ENCODE measurements at places on chromosomes 1 and 21.

DNA sequence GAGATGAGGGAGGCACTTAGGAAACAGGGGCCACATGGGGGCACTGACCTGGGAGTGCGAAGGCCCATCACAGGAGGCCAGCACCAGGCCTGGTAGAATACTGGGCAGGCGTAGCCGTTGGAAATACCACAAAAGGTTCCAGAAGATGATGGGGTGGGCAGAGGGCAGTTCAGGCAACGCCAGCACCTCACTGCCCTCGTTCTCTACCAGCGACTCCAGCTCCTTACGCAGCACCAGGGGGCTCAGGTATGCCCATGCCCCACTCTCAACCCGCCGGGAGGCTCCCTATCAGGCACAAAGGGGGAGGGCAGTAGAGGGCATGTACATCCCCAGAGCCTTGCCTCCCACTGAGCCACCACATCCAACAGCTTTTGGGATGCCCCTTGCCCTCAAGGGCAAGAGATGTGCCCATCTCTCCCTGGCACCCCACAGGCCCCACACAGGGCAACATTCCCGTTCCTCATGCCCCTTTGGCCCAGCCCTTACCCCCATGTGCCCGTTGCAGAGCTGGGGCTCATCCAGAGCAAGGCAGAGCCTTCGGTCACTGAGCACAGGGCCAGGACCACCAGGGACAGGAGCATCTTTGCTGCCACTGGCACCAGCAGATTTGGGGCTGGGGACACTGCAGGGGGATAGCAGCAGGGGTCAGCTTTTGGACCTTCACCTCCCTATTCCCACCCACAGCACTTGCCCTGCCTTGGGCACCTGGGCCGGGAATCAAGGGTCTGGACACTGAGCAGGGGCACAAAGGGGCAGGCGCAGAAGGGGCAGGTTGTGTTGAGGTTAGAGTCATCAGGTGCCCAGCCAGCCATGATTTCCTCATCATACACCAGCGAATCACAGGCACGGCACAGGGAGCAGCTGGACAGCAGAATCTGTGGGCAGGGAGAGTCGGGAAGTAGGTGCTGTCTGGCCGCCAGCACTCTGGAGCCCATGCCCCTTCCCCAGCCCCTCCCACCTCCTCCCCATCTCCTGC lies 9.7 kb upstream of the GATAD2B start:
- no peak overlapping the region for H3K4me3 ChIP-seq
- H3K4me1 ChIP-seq = no peaks in the 10 kb centered on the region
- DNase-seq = peak; percentile 23
- no peak overlapping the region for H3K27ac ChIP-seq
- no peaks in the 10 kb centered on the region for H3K36me3 ChIP-seq

- peak overlapping the region; percentile 67 for H3K27ac ChIP-seq
- peaks cover 6% of the 10 kb centered on the region for H3K4me1 ChIP-seq
- DNase-seq = peak; percentile 65
- H3K27me3 ChIP-seq = no peaks in the 10 kb centered on the region
- H3K36me3 ChIP-seq = no peaks in the 10 kb centered on the region
- H3K4me3 ChIP-seq = peak overlapping the region; percentile 64
These were observed 893 bp downstream of the RCC2 start for GRCh38 chr1:17438318-17439249.

- no peak for DNase-seq
- no peak overlapping the region for H3K27ac ChIP-seq
- H3K4me1 ChIP-seq = peaks cover 7% of the 10 kb centered on the region
- no peaks in the 10 kb centered on the region for H3K36me3 ChIP-seq
- H3K27me3 ChIP-seq = no peaks in the 10 kb centered on the region
These were observed 353.9 kb downstream of the LMO4 start for GRCh38 chr1:87682565-87682964.

DNA sequence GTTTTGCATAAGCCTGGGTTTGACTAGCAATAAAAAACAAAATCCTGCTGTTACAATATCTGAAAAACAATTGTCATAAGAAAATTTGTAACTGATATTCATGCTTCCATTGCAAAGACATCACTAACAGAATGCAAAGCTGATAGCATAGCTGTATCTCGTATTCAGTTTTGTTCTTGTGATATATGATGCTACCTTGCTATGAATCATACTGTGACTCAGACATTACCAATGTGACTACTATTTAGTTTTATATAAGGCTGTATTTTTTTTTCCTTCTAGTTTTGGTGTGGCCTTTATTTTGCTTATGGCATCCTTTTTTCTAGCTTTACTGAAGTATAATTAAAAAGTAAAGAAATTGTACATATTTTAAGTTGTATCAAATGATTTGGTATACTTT lies 1381.8 kb downstream of the MRPL39 start:
- no peaks in the 10 kb centered on the region for H3K4me1 ChIP-seq
- DNase-seq = no peak
- no peaks in the 10 kb centered on the region for H3K36me3 ChIP-seq
- H3K27me3 ChIP-seq = no peaks in the 10 kb centered on the region

- H3K27me3 ChIP-seq = no peaks in the 10 kb centered on the region
- no peaks in the 10 kb centered on the region for H3K36me3 ChIP-seq
- DNase-seq = no peak
- H3K27ac ChIP-seq = no peak overlapping the region
- H3K4me1 ChIP-seq = no peaks in the 10 kb centered on the region
- H3K4me3 ChIP-seq = no peak overlapping the region
These were observed 22.4 kb downstream of the SMYD2 start for GRCh38 chr1:214303141-214303930.

DNA sequence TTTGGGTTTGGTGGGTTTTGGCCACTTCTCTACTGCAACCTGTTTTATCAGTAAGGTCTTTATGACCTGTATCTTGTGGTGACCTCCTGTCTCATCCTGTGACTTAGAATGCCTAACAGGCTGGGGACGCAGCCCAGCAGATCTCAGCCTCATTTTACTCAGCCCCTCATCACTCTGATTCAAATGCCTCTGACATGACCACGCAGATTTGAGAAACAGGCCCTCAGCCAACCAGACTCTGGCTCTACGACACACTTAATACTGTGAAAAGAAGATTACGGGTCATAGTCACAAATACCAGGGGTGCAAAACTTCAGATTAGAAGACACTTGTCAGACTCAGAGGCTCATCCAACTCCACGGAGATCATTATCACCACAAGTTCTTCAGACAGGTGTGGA lies 28.3 kb upstream of the KIF26B start:
- peaks cover 2% of the 10 kb centered on the region for H3K4me1 ChIP-seq
- DNase-seq = no peak
- no peaks in the 10 kb centered on the region for H3K36me3 ChIP-seq

DNA sequence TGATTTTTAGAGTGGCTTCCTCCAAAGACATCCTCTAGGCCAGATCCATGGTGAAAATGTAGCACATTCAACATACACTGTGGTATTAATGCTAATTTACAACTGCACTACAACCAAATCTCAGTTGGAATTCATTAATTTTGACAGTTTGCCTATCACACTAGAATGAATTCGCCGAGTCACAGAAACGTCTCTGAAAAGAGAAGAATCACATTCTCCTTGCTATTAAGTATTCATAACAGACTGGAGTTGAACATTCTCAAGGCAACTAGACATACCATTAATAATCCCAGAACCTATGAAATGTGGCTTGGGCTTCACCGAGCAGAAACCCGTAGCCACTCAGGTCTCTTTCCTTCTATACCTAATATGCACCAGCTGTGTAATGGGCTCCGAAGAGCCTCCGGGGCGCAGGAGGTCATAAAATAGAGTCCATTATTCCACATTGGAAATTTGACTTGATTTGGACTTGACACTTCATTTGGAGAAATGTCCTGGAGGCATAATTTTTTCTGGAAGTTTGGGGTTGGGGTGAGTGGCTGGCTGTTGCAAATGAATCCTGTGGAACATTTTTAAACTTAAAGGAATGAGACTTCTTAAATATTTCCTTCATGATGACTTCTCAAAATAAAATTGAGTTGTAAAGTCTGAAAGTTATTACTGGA lies 117.1 kb downstream of the DSCAM start:
- H3K27me3 ChIP-seq = no peaks in the 10 kb centered on the region
- no peaks in the 10 kb centered on the region for H3K36me3 ChIP-seq
- no peak overlapping the region for H3K27ac ChIP-seq
- H3K4me3 ChIP-seq = no peak overlapping the region

DNA sequence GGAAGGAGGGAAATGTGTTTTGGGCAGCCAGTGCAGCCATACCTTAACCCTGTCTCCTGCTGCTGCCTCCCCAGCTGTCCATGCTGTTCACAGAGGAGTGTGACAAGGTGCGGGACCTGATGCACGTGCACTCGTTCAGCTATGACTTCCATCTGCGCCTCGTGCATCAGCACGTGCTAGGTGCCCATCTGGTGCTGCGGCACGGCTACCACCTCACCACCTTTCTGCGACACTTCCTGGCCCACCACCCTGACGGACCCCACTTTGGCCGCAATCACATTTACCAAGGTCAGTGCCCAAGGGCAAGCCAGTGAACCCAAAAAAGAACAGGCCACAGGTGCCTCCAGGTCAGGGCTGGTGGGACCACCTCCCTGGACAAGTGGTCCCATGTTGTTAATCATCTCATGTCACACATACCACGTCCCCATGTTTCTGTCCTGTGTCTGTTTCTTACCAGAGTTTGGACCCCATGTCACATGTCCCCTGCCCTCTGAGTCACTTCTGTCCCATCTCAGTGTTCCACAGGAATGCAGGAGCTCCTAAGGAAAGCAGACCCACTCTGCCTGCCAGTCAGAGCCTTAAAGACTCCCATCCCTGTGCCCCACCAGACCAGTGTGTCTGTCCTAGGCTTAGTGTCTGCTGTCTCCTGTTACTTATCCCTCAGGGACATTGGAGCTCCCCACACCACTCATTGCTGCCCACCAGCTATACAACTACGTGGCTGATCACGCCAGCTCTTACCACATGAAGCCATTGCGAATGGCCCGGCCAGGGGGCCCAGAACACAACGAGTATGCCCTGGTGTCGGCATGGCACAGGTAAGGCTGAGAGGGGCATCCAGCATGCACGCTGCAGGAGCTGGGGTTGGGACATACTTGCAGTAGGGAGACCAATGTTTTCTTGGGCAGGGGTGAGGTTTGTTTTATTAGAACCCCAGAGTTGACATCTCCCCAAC lies 6.6 kb downstream of the HYI start:
- no peak overlapping the region for H3K27ac ChIP-seq
- H3K4me1 ChIP-seq = no peaks in the 10 kb centered on the region
- DNase-seq = peak; percentile 7

DNA sequence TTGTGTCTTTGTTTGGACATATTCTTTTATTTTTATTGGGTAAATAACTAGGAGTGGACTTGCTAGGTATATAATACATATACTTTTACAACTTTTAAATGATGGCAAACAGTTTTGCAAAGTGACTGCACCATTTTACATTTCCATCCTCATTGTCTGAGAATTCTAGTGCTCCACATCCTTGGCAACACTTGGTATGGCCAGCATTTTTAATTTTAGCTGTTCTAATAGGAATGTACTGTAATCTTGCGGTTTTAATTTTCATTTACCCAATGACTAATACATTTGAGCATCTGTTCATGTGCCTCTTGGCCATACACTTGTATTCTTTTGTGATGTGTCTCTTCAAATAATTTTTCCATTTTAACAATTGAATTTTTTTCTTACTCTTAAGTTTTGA lies 37.0 kb upstream of the ATP6V1G3 start:
- no peaks in the 10 kb centered on the region for H3K27me3 ChIP-seq
- H3K36me3 ChIP-seq = no peaks in the 10 kb centered on the region
- DNase-seq = no peak
- no peak overlapping the region for H3K4me3 ChIP-seq

GRCh38 chr1:2194319-2194897 lies at the start of gene FAAP20:
Gene FAAP20 (minus strand): TSS chr1:2194772. CDS start chr1:2194749, 23 bp downstream.
- peaks cover 29% of the 10 kb centered on the region for H3K4me1 ChIP-seq
- H3K4me3 ChIP-seq = peak within 1 kb of the TSS; percentile 72
- H3K27ac ChIP-seq = peak within 1 kb of the TSS; percentile 97
- H3K36me3 ChIP-seq = no peaks in the 10 kb centered on the region
- no peaks in the 10 kb centered on the region for H3K27me3 ChIP-seq
- DNase-seq = no peak

DNA sequence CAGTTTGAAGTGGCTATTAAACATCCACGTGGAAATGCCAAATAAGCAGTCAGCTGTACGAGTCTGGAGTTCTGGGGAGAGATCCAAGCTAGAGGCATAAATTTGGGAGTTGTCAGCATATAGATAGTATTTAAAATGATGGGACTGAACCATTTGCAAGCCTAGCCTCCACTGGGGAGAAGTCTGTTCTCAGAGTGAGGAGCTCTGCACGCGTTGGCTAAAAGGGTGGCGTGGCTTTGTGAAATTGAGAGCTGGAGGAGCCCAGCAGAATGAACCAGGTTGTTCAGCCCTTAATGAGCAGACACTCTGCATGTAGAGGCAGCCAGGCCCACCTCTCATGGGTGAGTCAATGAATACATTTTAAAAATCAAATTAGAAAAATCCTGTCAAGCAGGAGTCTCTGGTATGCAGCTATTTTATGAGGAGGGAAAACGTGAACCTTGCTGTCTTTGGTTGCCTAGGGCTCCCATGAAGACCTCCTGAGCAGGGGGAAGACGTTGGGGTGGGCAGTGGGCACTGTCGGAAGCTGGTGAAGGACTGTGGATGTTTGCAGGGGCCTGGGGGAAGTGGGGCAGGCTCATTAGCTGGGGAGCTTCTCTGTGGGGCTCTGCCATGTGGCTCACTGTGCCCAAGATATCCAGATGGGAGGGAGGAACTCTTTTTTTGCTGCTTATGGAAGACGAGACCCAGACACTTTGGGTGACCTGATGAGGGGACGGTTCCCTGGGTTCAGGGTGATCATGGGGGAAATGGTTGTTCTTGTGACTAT lies 18.8 kb downstream of the TMCC2 start:
- DNase-seq = peak; percentile 6
- H3K36me3 ChIP-seq = no peaks in the 10 kb centered on the region
- peak overlapping the region; percentile 30 for H3K27ac ChIP-seq
- peaks cover 48% of the 10 kb centered on the region for H3K4me1 ChIP-seq

DNA sequence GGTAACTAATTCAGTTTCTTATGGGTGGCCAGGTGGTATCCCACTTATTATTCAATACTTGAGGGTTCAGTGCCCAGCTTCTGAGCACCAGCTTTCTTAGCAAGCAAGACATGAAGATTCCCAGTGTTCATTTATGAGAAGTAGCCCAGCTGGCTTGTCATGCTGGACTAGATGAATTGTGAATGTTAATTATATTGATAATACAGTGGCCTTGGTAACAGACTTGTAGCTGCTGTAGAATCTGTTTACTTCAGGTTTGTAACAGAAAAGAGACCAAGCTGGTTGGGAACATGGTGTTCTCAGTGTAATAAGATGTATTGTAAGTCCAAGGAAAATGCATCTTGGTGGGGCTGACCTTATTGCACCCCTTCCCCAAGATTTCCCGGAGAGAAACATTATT lies 10.1 kb downstream of the AHCYL1 start:
- no peaks in the 10 kb centered on the region for H3K27me3 ChIP-seq
- H3K27ac ChIP-seq = no peak overlapping the region
- H3K36me3 ChIP-seq = no peaks in the 10 kb centered on the region
- no peak overlapping the region for H3K4me3 ChIP-seq
- DNase-seq = no peak
- peaks cover 17% of the 10 kb centered on the region for H3K4me1 ChIP-seq
